ENCODE measurements at places on chromosomes 1 and 21.
A peak's percentile ranks its signal among the peaks of the same experiment; 100 is the strongest.

- no peak for DNase-seq
These were observed 22.4 kb upstream of the ZFYVE9 start for GRCh38 chr1:52119301-52120079.

DNA sequence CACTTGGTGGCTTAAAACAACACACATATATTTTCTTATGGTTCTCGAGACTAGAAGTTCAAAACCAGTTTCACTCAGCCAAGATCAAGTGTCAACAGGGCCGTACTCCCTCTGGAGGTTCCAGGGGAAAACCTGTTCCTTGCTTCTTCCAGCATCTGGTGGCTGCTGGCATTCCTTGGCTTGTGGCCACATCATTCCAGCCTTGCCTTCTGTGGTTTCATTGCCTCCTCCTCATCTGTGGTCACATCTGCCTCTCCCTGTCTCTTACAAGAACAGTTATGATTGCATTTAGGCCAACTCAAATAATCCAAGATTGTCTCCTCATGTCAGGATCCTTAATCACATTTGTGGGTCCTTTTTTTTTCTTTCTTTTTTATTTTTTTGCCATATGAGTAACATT is 240.7 kb upstream of the HOOK1 start:
- peak; percentile 45 for DNase-seq

DNA sequence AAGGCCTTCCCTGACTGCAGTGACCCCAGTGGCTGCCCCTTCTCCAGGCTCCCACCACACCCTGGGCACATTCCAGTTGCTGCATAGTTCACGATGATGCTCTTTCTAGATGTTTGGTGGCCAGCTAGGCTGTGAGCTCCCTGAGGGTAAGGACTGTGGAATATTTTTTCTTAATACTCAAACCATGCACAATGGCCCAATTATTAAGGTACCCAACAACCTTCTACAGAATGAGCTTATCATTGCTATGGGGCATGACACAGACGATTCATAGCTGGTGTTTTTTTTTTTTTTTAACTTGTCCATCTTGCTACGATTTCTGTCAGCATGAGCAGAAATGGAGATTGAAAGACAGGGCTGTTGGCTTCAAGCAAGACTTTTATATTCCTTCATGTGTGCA is 68.9 kb upstream of the CLDN14 start:
- no peak for DNase-seq

DNA sequence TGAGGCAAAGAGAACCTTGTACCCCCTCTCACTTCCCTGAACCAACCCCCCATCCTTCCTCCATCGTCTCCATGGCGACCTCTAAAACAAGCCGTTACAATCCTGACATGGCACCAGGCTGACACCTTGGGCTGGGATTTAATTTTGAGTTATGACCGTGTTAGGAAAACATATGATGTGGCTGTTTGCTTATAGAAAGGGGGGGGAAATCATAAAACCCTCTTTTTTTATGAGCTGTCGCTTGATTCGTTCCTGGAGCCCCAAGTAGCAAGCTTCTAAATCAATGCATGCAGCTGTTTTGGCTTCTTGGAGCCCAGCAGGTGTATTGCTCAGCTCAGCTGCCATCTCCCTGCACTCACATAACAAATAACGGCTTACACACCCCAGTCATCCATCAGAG is 301.2 kb upstream of the SPAG17 start:
- no peak for DNase-seq

DNA sequence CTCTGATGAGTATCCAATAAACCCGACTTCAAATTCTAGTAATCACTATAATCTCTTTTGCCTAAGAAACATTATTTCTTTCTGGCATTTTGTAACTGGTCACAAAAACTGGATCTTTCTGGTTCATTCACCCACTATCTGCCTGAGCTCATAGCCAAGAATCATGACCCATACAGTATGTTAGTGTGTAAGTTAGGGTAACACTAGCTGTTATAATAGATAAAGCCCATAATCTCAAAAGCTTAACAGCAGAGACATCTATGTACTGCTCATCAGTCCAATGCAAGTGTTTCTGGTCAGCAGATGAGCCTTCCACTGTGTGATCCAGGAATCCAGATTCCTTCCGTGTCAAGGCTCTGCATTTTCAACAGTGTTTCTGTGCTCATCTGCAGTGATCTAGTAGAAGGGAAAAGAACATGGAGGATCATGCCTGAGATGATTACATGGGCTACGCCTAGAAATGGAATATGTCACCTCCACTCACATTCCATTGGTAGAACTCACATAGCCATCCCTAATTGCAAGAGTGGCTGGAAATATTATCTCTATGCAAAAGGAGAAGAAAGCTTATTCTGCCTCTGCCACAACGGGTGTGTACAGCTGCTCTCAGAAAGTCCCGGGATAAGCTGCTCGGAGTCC is 27.7 kb downstream of the RRAGC start:
- no peak for DNase-seq

DNA sequence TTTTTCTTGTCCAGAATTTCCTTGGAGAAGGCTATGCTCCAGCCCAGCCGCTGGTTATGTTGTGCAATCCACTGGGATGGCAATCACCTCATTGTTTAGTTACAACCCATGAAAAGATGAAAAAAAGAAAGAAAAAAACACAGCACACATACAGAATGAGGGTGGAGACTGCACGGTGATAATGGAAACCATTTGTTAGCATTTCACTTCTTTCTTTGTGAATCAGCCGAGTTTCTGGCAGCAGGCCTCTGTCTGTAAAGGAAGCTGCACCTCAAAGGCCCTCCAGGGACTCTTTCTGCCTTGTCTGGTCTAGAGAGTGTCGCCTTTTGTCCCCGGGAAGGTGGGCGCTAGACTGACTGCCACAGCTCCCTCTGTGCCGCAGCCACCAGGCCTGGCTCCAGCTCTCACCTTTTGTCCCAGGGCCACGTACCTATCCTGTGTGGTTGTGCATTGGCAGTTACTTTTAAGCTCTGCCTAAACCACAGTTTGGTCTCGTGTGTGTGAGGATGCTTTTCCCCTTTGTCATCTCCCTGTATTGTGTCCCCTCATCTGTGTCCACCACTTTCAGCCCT is 35.6 kb downstream of the NGF start:
- no peak for DNase-seq

- peak; percentile 97 for DNase-seq
These were observed 110.5 kb downstream of the HHAT start for GRCh38 chr1:210438928-210439841.

GRCh38 chr1:59743324-59744091 is 71.2 kb upstream of the HOOK1 start:
- no peak for DNase-seq

GRCh38 chr1:19033515-19033839 is 77.0 kb upstream of the IFFO2 start:
- DNase-seq, result no peak

- DNase-seq, result no peak
These were observed 594 bp downstream of the GLMN start for GRCh38 chr1:92298213-92298572.

GRCh38 chr1:244552336-244552735 is 91.3 kb downstream of the CATSPERE start:
- no peak for DNase-seq

DNA sequence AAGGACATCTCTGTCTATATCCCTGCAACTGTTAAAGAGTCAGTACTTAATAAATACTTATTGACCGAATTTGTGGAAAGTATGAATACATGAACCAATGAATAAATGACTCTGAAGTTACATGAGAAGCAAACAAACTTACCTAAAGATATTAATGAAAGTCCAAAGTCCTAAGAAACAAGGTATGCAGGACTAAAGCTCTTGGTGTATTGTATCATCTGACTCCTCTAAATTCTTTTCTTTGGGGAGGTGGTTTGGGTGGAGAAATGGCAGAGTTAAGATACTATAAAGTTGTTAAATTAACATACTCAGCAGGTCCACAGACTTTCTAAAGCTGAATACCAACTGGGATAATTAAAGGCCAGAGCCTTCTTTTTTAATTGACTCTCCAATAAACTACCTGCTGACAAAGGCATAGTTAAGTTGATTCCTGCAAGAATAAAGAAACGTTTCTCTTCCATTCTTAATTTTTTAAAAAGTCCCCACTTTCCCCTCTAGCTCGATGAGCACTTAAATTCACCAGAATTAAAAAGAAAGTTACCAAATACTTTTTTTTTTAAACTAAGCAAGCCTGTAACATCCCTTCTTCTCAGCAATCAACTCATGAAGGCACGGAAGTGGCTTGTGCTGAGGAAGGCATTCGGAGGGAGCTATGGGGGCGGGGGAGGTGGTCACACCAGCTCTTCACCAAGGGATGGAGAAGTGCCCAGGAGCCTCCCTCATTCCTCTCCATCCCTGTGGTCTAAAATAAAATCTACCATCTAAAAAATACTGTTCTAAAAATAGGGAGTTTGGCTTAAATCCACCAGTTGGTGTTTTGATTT is 61.1 kb downstream of the GADD45A start:
- DNase-seq, result no peak

GRCh38 chr1:53317646-53318539 is 10.0 kb downstream of the LRP8 start:
- DNase-seq, result no peak

- DNase-seq, result no peak
These were observed 299.0 kb downstream of the TPR start for GRCh38 chr1:186076006-186076405.

DNA sequence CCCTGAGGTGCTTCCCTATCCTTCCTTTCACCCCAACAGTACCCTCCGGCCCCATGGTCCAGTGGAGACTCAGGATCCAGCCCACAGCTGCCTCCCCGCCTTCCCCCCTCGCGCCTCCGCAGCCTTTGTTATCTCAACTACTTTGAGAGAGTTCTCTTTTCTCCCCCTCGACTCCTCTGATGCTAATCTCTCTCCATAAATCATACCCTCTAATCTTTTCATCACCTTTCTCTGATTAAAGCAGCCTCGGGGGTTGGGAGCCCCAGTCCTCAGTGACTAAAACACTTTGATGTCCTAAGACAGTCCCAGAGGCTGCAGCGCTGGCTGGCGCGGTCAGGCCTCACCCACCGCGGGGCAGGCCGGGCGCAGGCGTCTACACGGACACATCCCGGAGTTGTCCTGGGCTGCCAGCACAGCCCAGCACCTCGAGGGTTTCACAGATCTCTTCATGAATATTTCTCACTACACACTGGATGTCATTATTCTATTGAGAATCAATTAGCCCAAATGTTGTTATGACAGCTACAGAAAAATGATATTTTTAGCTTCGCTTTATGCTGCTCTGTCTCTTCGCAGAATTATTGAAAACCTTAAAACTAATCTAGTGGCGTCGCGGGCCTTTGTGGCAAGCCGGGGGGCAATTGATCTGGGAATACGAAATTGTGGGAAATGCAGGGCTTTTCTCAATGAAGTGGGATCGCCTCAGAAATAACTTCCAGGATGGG is 289.5 kb downstream of the RRAGC start:
- DNase-seq, result no peak

- DNase-seq, result peak; percentile 52
These were observed 85.5 kb downstream of the CLIC4 start for GRCh38 chr1:24830680-24831272.

Data from HS-27A (cell line).